Activated naive CD4-positive, alpha-beta T cell treated with anti-CD3 and anti-CD28 coated beads for 36 hours (primary cell): ENCODE measurements at places on chromosomes 16 and 17. TPM values are rescaled to one million over a fixed set of nuclear protein-coding genes. Genes with fewer than 3 reads are reported as not detected.

DNA sequence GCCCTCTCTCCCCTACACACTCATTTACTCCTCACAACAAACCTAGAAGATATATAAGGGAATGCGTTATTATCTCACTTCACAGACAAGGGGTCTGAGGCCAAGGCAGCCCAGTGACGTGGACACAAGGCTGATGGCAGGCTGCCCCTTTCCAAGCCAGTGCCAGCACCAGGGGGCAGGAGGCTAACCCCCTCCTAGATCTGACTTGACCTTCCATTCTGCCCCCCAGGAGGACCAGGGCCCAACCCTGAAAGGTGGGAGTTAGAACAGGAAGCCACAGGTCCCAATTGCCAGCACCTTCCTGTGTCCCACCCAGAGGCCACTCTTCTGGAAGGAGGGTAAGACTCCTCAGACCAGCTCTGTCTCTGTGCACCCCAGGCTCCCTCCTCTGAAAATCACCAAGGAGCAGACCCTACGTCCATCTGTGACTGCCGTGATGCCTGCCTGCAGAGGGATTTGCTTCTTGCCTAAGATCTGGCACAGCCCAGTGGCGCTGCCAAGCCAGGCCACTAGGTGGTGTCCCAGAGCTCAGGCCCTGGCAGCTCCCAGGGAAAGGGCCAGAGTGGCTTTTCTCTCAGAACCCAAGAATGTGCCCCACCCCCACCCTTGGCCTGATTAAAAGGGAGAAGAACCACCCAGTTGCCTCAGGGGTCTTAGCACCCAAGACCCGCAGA lies 42.4 kb upstream of the MRPS23 start:
- H3K27ac ChIP-seq: no peak overlapping the region
- H3K27me3 ChIP-seq: no peaks in the 10 kb centered on the region
- peak; percentile 86 for DNase-seq
- no peaks in the 10 kb centered on the region for H3K36me3 ChIP-seq
- no peak overlapping the region for H3K4me3 ChIP-seq

TMIGD1 gene
- not detected for total RNA-seq

GRCh38 chr16:46830417-46830901 lies 521 bp downstream of the C16orf87 start:
- H3K27ac ChIP-seq: peak overlapping the region; percentile 96
- peaks cover 3% of the 10 kb centered on the region for H3K36me3 ChIP-seq
- H3K4me3 ChIP-seq: peak overlapping the region; percentile 97
- peaks cover 33% of the 10 kb centered on the region for H3K4me1 ChIP-seq

- no peak overlapping the region for H3K27ac ChIP-seq
- DNase-seq: peak; percentile 73
- no peaks in the 10 kb centered on the region for H3K36me3 ChIP-seq
- H3K4me3 ChIP-seq: no peak overlapping the region
- no peaks in the 10 kb centered on the region for H3K4me1 ChIP-seq
Measured at GRCh38 chr16:56013962-56014552, 138.9 kb upstream of the CES5A start.

DNA sequence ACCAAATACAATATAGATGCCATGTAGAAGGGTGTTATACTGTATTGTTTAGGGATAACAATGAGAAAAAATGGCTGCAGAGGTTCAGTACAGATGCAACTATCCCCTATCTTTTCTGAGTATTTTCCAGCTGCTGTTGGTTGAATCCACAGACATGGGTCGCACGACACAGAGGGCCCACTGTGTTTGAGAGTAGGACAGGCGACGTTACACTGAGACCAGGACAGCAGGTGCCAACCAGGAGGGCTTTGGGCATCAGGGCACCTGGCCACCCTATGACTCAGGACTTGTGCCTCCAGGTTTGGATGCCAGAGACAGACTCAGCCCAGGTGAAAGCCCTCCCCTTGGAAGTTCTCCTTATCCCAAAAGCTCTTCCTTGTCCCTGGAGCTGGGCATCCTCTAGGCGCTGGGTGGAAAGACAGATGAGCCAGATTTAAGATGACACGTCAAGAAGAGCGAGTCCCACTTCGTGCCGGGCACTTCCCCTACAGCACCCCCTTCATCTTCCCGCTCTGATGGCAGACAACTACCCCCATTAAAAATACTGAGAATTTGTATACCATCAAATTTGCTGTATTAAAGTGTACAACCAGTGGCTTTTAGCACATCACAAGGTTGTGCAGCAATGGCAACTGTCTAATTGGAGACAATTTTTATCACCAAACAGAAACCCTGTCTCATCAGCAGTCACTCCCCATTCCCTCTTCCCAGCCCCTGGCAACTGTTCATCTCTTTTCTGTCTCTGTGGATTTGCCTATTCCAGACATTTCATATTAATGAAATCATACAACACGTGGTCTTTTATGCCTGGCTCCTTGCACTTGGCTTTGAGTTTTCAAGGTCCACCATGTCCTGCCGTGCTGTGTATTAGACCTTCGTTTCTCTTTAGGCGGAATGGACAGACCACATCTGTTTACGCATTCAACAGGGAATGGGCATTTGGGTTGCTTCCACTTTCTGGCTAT lies 30.6 kb downstream of the TNFRSF13B start:
- no peaks in the 10 kb centered on the region for H3K4me1 ChIP-seq
- H3K36me3 ChIP-seq: no peaks in the 10 kb centered on the region
- H3K27ac ChIP-seq: no peak overlapping the region
